ENCODE measurements at places on chromosomes 12 and 14. TPM values are rescaled to one million over a fixed set of nuclear protein-coding genes. Genes with fewer than 3 reads are reported as not detected.

The CELA1 gene
- not detected for total RNA-seq

The GALNT9 gene
- not detected for total RNA-seq

The BCL2L2 gene
- total RNA-seq: 12.6 TPM

The SLC10A1 gene
- total RNA-seq: not detected

The ARHGDIB gene
- 438 TPM for total RNA-seq

The CD163L1 gene
- total RNA-seq: 1.8 TPM

The RARG gene
- total RNA-seq: 16.7 TPM

The ERH gene
- total RNA-seq: 128 TPM

The LRIG3 gene
- 19.9 TPM for total RNA-seq

The LRRC10 gene
- not detected for total RNA-seq

The COX8C gene
- not detected for total RNA-seq
